Heart right ventricle (tissue), 16 donors: ENCODE measurements at places on chromosomes 2 and 18. TPM values are rescaled to one million over a fixed set of nuclear protein-coding genes. Genes with fewer than 3 reads are reported as not detected.

DNA sequence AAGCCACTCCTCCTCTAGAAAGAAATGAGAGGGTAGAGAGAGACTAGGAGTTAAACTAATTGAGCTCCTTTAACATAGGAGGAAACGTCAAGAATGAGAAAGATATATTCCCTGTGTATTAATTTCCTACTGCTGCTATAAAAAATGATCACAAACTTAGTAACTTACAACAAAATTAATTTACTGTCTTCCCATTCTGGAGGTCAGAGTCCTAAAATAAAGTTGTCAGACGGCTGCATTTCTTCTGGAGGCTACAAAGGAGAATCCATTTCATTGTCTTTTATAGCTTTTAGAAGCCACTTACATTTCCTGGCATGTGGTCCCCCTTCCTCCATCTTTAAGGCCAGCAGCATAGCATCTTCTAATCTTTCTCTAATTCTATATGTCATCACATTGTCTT, 26.9 kb downstream of the ICA1L start:
- no peaks in the 10 kb centered on the region for H3K36me3 ChIP-seq
- H3K27me3 ChIP-seq, result no peaks in the 10 kb centered on the region

The ASXL3 gene
- 4.5 TPM for total RNA-seq

GRCh38 chr18:63528863-63529492, 13.2 kb upstream of the SERPINB12 start:
- no peak for DNase-seq
- H3K4me1 ChIP-seq, result no peaks in the 10 kb centered on the region
- no peak overlapping the region for H3K4me3 ChIP-seq

- H3K27ac ChIP-seq, result no peak overlapping the region
- no peak overlapping the region for H3K4me3 ChIP-seq
- no peak for DNase-seq
- no peaks in the 10 kb centered on the region for H3K27me3 ChIP-seq
- no peaks in the 10 kb centered on the region for H3K4me1 ChIP-seq
- no peaks in the 10 kb centered on the region for H3K36me3 ChIP-seq
These were observed 259.4 kb downstream of the ANAPC1 start for GRCh38 chr2:111624411-111625156.

The PLEK gene
- 2.1 TPM for total RNA-seq

The IDH1 gene
- total RNA-seq, result 28.9 TPM

- no peak overlapping the region for H3K4me3 ChIP-seq
- no peaks in the 10 kb centered on the region for H3K36me3 ChIP-seq
- no peak for DNase-seq
- no peaks in the 10 kb centered on the region for H3K4me1 ChIP-seq
- no peaks in the 10 kb centered on the region for H3K27me3 ChIP-seq
These were observed 173.1 kb downstream of the RNF152 start for GRCh38 chr18:61719671-61720070.

The GALNT3 gene
- total RNA-seq, result 0.13 TPM

GRCh38 chr2:7566382-7566881, 649.2 kb downstream of the RNF144A start:
- no peak for DNase-seq
- no peak overlapping the region for H3K27ac ChIP-seq
- H3K4me1 ChIP-seq, result no peaks in the 10 kb centered on the region

DNA sequence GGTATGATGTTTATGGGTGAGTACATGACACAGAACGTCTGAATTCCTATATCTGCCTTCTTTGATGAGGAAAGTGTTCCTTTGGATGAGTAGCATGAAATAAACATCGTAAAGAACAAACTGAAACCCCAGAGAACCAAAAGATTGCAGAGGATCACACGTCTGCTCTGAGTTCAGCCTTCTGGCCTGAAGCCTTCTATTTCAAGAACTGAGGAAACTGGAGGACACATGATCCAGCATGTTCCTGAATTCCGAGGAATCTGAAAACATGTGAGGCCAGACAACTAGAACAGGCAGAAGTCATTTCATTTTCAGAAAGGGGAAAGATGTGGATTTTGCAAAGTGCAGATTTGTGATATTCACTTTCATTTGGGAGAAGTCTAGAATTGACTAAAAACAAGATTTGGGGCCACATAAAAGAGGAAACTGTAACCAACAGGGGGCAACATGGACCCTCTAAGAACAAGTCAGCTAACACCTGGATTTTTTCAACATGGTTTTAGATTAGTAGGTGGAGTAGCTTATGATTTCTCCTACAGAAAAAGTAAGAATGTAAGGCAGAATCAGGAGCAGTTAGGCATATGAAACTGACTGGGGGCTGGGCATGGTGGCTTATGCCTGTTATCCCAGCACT, 8.3 kb downstream of the SULT6B1 start:
- H3K4me3 ChIP-seq, result no peak overlapping the region
- no peak overlapping the region for H3K27ac ChIP-seq
- no peaks in the 10 kb centered on the region for H3K4me1 ChIP-seq
- H3K36me3 ChIP-seq, result no peaks in the 10 kb centered on the region
- no peaks in the 10 kb centered on the region for H3K27me3 ChIP-seq
- no peak for DNase-seq

DNA sequence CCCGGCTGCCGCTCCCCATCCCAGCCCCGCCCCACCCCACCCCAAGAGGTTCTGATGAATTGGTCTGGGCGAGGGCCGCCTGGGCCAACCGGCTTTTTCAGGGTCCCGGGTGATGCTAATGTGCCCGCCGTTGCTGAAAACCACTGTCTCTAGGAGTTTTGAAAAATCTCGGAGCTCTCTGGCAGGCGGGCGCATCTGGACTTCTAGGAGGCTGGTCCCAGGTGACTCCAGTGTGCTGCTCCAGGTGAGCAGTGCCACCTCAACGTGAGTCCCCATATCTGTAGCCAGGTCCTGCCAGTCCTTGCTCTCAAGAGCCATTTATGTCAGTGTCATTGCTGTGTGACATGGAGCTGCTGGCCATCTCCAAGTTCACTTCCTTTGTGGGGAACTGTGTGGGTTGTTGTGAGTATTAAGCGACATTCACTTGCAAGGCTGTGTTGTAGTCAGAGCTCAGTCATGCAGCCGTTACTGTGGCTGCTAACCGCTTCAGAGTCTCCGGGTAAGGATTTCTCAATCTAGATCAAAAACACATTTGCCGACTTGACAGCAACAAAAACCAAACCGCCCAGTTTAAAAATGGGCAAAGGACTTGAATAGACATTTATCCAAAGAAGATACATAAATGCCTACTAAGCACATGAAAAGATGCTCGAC, at the start of gene RFX8:
RFX8 (minus strand) TSS at position 382 of the 654 bp plus-strand sequence. CDS start 8,264 bp downstream, outside the sequence.
- no peaks in the 10 kb centered on the region for H3K27me3 ChIP-seq
- peak within 1 kb of the TSS; percentile 59 for H3K4me3 ChIP-seq
- H3K27ac ChIP-seq, result peak within 1 kb of the TSS; percentile 71
- no peaks in the 10 kb centered on the region for H3K36me3 ChIP-seq

The CNTNAP5 gene
- not detected for total RNA-seq

The LBX2 gene
- total RNA-seq, result not detected

The CDH2 gene
- total RNA-seq, result 523 TPM

The CD8A gene
- 11.8 TPM for total RNA-seq

The ANKRD29 gene
- total RNA-seq, result 6.6 TPM

The CCDC178 gene
- not detected for total RNA-seq

- H3K4me1 ChIP-seq, result peaks cover 30% of the 10 kb centered on the region
- H3K36me3 ChIP-seq, result no peaks in the 10 kb centered on the region
- H3K27me3 ChIP-seq, result no peaks in the 10 kb centered on the region
- H3K4me3 ChIP-seq, result no peak overlapping the region
These were observed 143.5 kb downstream of the PKP4 start for GRCh38 chr2:158600155-158600802.

GRCh38 chr18:76476665-76477561, 18.1 kb downstream of the ZNF516 start:
- H3K27ac ChIP-seq, result peak overlapping the region; percentile 36
- H3K36me3 ChIP-seq, result no peaks in the 10 kb centered on the region
- no peak for DNase-seq
- no peaks in the 10 kb centered on the region for H3K27me3 ChIP-seq
